ENCODE measurements at places on chromosomes 3 and 15. TPM values are rescaled to one million over a fixed set of nuclear protein-coding genes. Genes with fewer than 3 reads are reported as not detected.

The LYZL4 gene
- total RNA-seq: 0.32 TPM

The SCG5 gene
- total RNA-seq: 2.6 TPM

The ACP3 gene
- 2.1 TPM for total RNA-seq

The AGTR1 gene
- total RNA-seq: 1.9 TPM

The DAPK2 gene
- total RNA-seq: 5.6 TPM

The MOBP gene
- total RNA-seq: 0.14 TPM

The ZDHHC23 gene
- total RNA-seq: 7.7 TPM

The POPDC2 gene
- total RNA-seq: 53.2 TPM

The KCNAB1 gene
- total RNA-seq: 1.6 TPM

Data from mucosa of gallbladder (tissue), 1 donor.